ENCODE measurements at places on chromosomes 3 and 15.

DNA sequence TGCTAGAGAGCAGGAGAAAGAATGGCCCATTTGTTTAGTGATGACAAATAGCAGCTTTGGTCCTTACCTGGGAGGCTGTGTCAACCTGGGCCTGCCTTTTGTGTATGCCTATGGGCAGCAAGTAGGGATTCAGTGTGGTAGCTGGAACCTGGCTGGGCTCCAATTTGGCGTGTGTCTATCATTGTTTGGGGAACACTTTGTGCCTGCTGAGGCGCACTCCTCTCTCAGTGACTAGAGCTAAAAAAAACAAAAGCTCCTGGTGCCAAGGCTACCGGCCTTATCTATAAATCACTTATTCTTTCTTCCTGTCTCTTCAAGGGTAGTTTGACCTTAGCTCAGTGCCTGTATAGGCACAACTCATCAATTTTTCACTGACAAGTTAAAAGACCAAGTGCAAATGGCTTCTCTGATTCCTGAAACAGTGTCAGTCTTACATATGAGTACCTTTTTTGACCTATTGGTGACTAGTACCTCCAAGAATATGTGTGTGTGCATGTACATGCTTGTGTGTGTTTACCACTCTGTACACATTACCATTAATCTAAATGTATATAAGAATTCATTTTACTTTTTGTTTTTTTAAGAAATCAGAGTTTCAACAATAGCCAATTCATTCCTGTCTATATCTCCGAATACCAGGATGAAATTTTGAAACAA, 54.6 kb downstream of the GMNC start:
- DNase-seq, result no peak

DNA sequence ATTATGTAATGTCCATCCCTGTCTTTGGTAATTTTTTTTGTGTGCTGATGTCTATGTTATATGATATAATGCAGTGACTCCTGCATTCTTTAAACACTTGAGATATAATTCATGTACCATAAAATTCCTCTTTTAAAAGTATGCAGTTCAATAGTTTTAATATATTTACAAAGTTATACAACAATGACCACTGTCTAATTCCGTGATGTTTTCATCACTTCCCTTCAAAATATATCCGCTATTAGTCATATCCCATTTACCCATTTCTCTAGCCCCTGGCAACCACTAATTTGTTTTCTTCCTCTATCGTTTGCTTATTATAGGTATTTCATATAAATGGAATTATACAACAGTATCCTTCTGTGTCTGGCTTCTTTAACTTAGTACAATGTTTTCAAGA, 64.9 kb upstream of the SUCLG2 start:
- DNase-seq, result no peak

GRCh38 chr15:80578871-80579270, 116.2 kb upstream of the ABHD17C start:
- no peak for DNase-seq

DNA sequence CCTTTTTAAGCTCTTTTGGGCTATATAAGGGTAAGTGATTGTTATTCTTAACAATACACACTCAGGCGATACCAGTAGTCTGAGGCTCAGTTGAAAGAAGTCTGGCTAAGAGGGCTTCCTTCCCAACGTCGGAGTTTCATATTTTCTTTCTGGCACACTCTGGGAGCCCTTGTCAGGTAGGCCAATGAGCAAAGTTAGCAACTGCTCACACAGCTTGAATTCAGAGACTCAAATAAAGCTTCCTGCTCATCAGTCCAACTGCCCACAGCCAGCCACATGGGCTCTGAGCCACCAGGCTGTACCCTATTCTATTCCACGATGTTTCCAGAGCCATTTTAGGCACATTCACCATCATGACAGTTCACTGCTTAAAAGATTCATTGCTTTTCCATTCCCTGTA, 155.1 kb upstream of the TBL1XR1 start:
- no peak for DNase-seq

DNA sequence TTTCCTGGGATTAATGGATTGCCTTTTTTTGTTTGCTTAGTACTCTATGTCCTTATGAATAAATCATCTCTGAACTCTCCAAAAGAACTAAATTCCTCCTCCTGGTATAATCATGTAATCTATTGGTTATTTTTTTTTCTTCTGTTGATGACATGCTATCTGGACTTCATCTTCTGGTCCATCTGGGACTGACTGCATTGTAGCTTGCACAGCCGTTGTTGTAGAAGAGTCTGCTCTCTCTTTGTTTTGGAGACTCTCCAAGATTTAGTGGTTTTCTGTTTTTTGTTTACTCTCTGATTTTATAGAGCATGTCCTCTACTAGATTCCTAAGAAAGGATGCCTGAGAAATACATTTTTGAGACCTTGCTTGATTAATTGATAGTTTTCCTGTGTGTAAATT, 19.1 kb downstream of the IREB2 start:
- DNase-seq, result no peak

Data from activated CD4-positive, alpha-beta T cell treated with anti-CD3 and anti-CD28 coated beads, Interleukin-2, amount 10 ng/mL, durations not matched to agents 24 days and 14 days (primary cell).